Activated naive CD4-positive, alpha-beta T cell (primary cell): ENCODE measurements at places on chromosomes 11 and 22.

DNA sequence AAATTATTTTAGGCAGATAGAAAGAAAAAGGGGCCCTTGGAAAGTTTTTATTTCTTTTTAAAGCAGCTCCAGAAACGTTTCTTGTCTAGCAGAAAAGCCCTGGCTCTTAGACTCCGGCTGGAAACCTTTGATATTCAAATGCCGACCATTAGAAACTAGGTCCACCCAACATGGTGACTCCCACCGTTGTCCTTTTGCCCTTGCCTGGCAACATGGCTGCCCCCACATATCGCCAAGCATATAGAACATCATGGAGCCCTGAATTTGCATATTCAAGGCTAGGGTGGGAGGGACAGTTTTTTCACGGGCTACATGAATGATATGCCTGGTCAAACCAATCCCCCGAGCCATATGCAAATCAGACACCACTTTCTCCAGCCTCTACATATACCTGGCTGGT, 1379.0 kb downstream of the LRRC4C start:
- no peak for DNase-seq

- no peak for DNase-seq
Observed at GRCh38 chr11:60792521-60792920, 7.4 kb downstream of the MS4A10 start.

DNA sequence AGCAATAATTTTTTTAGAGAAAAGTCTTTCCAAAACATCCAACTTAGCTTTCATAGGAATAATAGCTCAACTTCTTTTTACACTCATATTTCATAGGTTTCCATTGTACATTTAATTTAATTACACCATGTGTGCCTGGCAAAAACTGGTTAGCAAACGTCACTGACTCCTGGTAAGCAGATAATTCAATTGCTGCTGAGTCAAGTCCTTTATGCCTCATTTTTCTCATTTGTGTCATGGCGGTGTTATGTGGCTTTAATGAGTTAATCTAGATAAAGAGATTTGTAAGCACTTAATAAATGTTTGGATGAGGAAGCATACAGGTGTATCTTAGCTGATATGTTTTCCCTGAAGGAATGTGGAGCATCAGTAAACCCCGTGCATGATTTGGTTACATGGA, 41.2 kb upstream of the PAK1 start:
- no peak for DNase-seq

- no peak for DNase-seq
Observed at GRCh38 chr11:95563173-95563572, 226.4 kb downstream of the FAM76B start.

DNA sequence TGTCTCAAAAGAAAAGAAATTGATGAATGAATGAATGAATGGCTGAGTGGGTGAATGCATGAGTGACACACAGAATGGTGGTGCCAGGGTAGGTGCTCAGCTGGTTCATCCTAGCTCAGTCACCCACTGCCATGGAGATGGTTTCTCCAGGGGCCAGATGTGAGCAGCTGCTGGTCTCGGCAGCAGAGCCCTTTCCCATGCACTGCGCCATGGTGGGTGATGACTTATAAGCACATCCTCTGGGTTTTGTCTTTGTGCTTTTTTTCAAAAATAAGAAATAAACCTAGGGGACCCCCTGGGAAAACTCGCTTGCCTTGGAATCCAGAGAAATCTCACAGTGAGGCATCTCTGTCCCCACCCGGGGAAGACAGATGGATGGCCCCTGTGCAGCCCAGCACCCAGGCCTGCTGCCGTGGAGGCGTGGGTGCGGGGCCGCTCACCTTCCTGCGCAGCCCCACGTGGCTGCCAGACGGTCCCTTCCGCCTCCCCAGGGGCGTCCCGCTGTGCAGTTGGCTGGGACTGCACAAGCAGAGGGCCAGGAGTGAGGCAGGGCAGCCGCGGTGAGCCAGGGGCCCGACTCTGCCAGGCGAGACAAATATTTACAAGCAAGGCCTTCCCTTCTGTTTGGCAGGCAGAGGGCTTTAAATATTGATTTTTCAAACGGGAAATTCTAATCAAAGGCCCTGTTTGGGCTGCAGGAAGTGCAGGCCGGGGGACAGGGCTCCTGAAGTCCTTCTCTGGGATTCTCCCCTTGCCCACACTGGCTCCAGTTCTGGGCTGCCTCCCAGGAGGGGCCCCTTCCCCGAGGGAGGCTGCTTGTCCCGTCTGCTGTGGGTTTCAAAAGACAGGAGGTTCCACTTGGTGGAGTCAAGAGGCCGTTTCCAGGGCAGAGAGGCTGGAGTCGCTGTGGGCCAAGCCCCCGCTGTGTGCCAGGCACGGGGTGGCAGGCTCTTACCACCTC, 24.3 kb downstream of the MPPED1 start:
- no peak for DNase-seq

DNA sequence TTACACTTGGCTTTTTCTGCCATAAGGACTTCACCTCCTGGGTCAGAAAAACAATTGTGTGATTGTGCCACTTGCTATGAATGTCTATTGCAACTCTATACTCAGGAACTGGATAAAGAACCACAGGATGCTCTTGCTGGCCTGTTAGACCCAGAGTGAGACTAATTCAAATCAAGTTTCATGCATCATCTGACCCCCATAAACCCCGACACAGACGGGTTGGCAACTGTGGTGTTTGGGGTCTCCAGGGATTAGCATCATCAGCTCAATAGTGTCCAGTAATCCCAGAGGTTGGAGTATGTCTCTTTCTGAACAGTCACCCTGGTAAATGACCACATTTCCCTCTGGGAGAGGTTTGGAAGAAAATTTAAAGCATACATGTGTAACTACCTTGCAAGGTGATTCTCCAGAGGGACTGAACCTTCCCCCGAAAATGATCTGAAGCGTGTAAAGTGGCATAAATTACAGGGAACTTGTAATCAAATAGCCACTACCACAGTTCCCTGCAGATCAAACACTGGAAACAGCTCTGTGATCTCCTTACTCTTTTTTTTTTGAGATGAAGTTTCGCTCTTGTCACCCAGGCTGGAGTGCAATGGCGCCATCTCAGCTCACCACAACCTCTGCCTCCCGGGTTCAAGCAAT, 1097.6 kb downstream of the TBC1D22A start:
- no peak for DNase-seq
